ENCODE measurements at places on chromosomes 6 and 20.

DNA sequence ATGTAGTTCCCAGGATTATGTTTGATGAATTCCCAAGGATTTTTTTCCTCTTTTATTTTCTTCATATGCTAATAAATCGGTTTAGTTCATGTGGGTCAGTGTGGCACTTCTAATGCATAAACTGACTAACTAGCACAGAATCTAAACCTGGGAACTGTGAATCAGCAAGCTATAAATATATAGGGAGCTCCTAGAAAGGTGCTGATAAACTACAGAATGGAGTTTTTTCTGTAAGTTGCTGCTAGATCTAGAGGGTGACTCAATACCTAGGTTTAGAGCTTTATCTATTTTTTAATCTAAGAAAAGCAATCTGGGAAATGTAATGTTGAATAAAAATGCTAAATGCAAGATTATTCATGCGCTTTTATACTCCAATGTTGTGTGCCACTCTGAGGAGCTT lies 118.8 kb upstream of the PTCHD4 start:
- DNase-seq = no peak

DNA sequence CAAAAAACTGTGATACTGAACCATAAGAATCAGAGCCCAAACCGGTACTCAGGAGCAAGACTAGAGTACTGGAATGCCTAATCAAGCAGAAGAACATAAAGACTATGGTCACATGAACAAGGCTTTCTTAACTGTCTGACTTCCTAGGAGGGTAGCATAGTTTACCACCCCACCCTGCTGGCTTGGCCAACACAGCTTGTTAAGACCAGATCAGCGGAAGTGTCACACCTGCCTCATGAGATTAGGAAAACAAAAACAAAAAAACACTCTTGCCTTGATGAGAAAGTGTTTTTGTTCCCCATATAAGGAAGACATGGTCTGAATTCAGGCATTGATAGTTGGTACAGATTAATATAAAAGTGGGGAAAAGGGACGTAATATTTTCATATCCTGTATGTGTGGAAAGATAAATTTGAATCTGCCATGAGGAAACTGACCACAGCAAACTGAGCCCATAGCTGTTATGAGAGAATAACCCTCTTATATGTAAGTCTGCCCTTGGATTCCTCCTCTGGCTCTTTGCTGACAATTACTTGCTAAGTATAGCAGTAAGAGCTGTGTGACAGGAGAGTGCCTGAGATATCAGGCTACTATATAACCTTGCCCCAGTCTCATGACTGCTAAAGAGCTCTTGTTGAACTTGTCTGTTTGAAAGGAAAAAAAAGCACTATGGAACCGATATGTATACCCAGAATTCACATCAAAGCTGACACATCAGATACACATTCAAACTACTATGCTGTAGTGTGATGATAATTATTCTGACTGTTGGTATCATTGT lies 197.1 kb downstream of the EPHA7 start:
- DNase-seq = no peak

GRCh38 chr6:28597217-28597835 lies 71.6 kb downstream of the GPX5 start:
- DNase-seq = peak; percentile 70

- DNase-seq = no peak
These were observed 106.1 kb upstream of the ASF1A start for GRCh38 chr6:118787724-118788423.

- DNase-seq = no peak
These were observed 20.3 kb downstream of the CYB5R4 start for GRCh38 chr6:83879746-83880145.

DNA sequence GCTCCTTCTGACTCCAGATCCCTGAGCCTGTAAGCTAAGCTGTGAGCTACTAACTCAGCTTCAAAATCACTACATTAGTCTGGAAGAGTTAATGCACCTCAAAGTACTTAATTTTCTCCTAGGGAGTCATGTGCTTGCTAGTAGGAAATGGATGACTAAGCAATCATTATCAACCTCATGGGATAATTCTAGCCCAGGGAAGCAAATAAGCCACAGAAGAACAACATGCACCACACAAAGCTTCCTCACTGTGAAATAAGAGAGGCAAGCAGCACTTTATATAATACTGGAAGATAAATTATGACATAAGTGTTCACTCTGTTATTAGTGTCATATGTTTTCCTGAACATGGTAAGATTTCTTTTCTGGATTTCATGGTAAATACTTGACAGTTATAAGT lies 57.9 kb upstream of the RCAN2 start:
- DNase-seq = no peak

DNA sequence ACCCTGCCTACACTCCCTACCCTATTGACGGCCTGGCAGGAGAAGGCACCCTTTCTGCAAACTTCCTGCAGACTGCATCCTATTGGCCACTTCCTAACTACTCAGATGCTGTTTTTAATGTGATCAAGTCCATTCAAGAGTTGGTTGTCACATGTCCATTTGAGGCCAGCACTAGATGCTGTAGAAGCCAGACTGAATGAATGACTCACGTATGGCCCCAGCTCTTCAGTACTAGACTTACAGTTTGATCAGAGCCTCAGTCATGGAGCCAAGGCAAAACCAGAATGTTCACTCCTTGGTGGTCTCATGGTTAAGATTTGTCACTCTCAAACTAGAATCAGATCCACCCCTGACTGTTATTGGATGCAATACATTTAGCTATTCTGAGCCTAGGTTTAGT lies 101.7 kb downstream of the OPRM1 start:
- peak; percentile 32 for DNase-seq

GRCh38 chr6:39515471-39515870 lies 193.0 kb upstream of the KCNK16 start:
- DNase-seq = no peak

Measured in NB4 (cell line).